ENCODE measurements at places on chromosomes 12 and 14.
A peak's percentile ranks its signal among the peaks of the same experiment; 100 is the strongest.

DNA sequence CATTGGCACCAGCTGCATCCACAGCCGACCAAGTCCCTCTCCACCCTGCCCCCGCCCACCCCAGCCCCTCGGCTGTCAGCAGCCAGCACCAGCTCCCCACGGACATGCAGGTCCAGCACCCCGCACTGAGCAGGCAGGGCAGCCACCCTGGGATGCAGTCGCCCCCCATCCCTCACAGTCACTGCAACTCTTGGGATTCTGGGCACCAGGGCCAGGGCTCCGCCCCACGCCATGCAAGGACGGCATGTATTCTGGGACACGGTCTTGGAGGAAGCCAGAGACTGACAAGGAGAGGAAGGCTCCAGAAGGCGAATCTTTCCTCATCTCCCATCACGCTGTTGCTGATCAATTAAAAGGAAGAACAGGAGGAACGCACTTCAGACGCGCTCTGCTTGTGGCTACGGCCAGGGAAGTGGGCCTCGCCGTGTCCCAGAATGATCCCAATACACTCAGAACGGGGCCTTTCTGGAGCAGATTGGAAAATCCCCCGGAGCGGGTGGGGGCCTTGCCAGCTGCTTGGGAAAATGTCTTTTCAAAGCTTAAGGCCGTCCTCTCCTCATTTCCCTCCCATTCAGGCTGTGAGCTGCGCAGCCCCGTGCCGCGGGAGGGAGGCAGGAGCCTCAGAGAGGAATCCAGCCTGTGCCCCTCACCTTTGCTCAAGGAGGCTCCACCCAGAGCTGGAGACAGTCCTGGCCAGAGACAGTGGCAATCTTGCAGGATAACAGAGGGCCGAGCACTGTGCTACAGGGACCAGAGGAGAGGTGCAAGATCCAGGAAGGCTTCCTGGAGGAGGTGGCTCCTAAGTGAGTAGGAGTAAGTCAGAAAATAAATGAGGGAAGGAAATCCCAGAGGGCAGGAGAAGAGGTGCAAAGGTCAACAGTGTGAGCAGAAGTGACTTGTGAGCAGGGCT is 54.1 kb upstream of the DIO3 start:
- DNase-seq, result no peak

DNA sequence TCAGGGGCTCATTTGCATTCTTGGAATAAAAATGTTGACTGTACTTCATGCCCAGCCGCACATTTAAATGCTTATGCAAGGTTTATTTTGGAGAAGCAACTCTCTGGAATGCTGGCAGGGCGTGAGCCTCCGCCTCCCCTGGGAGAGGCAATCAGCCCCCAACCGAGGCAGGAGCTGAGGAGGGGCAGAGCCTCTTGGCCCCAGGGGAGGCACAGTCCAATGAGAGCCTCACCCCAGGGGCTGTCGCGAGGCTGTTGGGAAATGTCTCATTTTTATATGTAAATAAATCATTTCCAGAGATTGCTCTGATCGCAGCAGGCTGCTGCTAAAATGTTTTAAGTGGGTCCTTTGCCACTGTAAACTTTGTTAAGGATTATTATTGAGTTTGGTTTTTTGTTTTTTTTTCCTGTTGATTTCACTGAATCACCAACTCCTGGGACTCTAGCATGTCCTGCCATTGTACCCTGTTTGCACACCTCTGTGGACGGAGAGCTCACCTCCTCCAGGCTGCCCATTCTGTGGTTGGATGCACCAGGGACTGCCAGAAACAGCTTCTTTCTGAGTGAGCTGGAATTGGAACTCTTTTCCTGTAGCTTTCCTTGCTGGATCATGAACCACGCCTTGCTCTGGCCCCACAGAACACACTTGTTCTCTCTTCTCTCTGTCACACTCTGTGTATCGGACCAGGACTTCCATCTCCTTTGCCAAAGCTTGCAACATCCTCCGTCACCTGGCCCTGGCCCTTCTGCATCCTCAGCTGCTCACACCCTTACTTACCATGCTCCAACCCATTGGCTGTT is 46.9 kb upstream of the FAM181A start:
- no peak for DNase-seq

- DNase-seq, result peak; percentile 61
Observed at GRCh38 chr14:104676694-104677511, 12.5 kb upstream of the INF2 start.

DNA sequence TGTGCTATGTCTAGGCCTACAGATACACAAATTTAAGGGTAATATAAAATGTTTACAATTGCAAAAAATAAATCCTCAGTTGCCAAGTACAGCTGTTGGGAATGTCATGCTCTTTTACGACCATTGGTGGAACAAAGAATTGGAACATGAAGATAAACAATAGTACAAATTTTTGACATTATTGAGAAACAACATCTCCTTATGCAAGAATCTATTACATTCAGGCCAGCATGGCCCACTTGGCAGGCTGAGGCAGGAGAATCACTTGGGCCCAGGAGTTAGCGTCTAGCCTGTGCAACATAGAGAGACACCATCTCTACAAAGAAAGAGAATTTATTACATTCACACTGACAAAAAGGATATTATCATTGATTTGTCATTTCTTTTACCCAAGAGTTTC is 135.9 kb upstream of the NTF3 start:
- no peak for DNase-seq

DNA sequence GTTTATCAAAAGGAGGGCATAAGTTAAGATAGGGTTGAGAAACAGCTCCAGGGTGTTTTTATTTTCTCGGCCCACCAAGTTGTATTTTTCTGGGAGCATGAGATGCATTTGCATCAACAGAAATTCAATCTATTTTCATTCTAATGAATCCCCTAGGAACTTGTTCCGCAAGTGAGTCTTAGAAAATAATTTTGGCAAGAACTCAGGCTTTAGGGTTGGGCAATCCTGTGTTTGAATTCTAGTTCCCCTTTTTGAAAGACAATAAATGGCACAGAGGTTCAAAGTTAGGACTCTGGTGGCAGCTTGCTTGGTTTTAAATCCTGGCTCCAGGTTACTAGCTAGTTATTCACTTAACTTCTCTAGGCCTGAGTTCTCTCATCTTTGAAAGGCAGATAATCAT is 23.7 kb downstream of the SLC5A8 start:
- DNase-seq, result no peak

- DNase-seq, result peak; percentile 12
Observed at GRCh38 chr14:86057018-86057667, 527.2 kb downstream of the FLRT2 start.

- DNase-seq, result no peak
Observed at GRCh38 chr12:29519585-29520182, 22.2 kb upstream of the OVCH1 start.

GRCh38 chr12:32559434-32559833 is 119.7 kb upstream of the DNM1L start:
- DNase-seq, result no peak

DNA sequence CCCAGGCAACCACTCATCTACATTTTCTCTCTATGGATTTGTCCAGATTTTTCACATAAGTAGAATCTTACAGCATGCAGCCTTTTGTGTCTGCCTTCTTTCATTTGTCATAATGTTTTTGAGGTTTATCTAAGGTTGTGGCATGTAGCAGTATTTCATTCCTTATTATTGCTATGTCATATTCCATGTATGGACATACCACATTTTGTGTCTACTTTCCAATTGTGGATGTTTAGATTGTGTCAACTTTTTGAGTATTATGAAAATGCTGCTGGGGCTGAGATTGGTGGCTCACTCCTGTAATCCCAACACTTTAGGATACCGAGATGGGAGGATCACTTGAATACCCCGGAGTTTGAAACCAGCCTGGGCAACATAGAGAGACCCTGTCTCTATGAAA is 3.2 kb upstream of the ATXN2 start:
- no peak for DNase-seq

GRCh38 chr12:64609536-64610078 is 688 bp upstream of the RASSF3 start:
- DNase-seq, result no peak

- DNase-seq, result no peak
Observed at GRCh38 chr12:131171029-131171428, 217.3 kb downstream of the ADGRD1 start.

GRCh38 chr14:38549564-38549963 is 293.7 kb upstream of the CLEC14A start:
- no peak for DNase-seq

Data from activated naive CD8-positive, alpha-beta T cell treated with anti-CD3 and anti-CD28 coated beads for 36 hours (primary cell).